ENCODE measurements at places on chromosomes 4 and X.

GRCh38 chrX:117808426-117808825 lies 308.2 kb downstream of the KLHL13 start:
- no peak for DNase-seq

- peak; percentile 4 for DNase-seq
These were observed 715 bp downstream of the ZMAT1 start for GRCh38 chrX:101931136-101931487.

DNA sequence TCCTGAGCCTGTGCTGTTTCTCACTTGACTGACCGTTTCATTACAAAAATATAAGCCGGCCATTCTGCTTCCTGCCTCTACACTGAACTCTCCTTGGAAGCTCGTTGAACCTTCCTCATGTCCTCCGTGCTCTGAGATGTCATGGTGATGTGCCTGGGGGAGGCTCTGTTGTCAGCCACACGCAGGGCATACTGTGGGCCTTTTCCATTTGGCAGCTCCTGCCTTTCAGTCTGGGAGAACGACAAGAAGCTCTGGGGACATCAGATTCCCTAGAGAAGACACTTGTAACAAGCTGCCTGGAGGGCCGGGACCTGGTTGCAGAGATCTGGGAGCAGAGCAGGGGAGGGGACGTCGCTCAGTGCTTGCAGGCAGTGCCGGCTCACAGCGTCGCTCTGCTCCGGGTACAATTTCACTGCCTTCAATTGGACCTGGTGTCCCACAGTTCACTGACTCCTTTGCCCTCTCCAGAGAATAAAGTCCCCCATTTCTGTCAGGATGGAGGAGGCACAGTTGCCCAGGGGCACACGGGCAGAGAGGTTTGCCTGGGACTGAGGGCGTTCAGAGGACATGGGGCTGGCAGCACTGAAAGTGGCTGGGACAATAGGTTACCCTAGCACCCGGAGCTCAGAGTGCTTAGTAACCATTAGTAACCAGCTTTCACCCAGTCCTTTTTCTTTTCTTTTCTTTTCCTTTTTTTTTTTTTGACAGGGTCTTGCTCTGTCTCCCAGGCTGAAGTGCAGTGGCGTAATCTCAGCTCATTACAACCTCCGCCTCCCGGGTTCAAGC lies 19.1 kb upstream of the MECP2 start:
- DNase-seq: no peak

DNA sequence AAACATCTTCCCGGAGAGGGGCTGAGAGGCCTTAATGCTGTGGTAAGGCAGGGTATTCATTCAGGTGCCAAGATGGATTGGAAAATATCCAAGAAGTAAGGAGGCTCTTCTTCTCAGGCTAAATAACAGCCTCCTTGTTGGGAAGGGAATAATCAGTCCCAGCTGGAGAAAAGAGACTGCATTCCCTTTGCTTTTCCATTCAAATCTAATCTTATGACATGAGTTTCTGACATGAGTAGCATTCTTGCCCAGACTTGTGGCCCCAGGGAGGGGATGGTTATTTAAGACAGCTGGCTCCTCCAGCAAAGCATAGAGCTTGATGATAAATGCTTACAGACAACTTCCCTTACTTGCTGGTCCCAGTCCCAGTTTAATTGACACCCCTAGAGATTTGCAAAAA lies 98.3 kb downstream of the DCLK2 start:
- no peak for DNase-seq

DNA sequence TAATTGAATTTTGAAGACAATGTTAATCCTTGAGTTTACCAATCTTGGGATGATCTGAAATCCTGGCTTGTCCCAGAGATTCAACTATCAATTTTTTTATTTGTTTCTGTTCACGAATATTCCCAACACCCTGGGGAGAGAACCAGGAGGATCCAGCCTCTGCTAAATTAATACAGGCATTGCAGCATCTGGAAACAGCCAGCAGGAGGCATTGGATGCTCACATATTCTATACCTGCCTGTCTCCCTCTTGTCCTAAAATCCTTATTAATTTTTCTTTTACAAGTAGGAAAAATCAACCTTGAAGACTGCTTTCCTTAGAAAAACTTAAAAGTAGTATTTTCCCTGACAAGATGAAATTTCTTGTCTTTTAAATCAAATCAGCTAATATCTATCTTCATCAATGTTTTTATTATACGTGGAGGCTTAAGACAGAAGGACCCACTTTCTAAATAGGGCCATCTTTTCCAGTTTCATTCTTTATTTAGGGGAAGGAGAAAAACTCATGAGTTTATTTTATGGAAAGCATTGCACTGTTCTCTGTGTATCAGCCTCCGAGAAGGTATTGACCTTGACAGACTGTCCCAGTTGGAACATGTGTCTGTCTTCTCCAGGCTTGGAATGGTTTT lies 102.4 kb downstream of the CLNK start:
- DNase-seq: peak; percentile 66

DNA sequence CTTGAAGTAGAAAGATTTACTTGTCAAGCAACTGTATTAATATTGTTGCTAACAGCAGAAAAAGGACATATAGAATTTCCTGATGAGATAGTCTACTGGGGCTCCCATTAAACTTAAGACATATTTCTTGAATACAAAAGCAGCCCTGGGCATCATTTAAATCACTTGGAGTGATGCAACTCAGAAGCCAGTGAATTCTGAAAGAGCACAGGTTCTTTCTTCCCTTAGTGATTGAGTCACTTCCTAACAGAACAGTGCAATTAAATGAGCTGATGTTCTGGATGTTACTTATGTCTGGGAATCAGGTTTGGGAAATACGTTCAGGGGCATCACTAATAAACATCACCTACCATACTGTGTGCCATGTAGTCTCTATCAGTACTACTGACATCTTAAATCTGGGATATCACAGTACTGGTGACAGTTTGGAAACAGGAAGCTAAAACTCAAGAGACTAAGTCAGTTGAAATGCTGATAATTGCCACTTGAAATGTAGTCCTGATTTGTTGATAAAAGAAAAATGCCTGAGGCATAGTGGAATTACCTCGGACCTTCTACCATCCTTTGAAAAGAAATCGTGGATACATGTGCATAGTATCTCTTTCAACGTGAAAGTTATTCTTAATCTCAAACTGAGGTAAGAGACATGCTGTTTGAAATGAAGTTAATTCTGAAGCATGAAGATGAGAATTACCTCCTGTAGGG lies 249.2 kb upstream of the GPRIN3 start:
- no peak for DNase-seq

GRCh38 chr4:176548571-176548970 lies 228.8 kb downstream of the SPCS3 start:
- DNase-seq: no peak

DNA sequence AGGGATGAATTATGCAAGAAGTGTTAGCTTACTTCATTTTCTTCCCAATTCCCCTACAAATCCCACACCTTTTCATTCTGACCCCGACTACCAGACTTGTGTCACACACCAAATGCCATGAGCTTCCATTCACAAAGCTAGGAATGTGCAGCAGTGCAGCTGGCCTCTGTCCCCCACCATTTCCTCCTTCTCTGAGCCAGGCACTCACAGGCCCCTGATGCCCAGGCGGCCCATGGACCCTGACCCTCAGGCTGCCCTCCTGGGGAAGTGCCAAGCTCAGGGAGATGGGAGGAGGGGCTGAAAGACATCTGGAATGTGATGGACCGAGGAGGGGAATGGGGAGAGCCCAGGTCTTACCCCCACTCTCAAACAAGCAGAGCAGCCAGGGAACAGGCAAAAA lies 67.0 kb upstream of the BCOR start:
- DNase-seq: no peak

GRCh38 chr4:37873386-37873785 lies 17.5 kb upstream of the TBC1D1 start:
- no peak for DNase-seq

All from tibial nerve (tissue), 4 donors.